HS-27A (cell line): ENCODE measurements at places on chromosomes 2 and 18.

GRCh38 chr2:199581935-199582360, 124.2 kb upstream of the SATB2 start:
- DNase-seq, result no peak

DNA sequence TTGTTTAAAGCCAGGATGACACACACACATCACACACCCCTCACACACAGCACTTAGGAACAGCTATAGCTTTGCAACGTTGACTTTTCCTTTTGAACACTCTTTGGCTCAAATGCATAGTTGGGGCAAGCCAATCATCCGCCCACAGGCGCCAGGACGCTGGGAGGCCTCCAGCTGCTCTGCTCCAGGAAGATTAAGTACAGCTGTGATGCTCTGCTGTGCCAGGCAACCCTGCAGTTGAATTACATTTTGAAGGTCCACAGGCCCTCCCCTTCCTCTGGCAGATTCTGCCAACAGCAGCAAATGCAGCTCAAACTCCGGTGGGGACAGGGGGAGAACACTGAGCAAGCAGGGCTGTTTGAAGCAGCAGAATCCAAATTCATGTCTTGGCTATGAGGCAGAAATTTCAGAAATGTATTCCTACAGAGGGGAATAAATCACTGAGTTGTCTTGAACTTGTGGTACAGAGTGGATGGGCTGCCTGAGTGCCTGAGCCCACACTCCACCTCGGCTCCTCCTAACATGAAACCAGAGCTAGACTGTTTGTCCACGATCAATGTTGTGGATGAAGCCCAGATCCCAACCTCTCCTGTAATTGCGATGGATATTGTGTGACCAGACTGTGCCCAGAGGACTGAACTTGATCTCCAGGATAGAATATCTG, 86.5 kb upstream of the PPP1CB start:
- no peak for DNase-seq

- DNase-seq, result no peak
Measured at GRCh38 chr18:40412410-40412809, 1542.6 kb upstream of the PIK3C3 start.

DNA sequence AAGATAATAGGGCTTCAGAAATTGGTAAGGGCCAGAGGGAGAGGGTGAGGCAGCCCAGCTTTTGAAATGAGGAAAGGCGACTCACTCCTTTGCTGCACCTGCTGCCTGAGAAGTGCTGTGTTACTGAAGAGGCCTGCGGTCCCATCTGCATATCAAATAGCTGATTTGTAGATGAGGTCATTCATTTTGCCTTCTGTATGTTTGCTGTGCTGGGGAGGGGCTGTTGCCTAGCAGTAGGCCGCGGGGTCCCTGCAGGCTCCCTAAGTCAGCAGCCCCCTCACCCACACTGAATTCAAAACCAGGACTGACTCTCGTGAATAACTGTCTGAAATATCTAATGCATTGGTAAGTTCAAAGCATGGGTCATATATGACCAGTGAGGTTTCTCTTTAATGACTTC, 377.2 kb downstream of the SOX11 start:
- DNase-seq, result no peak
